ENCODE measurements at places on chromosomes 1 and 21.
A peak's percentile ranks its signal among the peaks of the same experiment; 100 is the strongest.

DNA sequence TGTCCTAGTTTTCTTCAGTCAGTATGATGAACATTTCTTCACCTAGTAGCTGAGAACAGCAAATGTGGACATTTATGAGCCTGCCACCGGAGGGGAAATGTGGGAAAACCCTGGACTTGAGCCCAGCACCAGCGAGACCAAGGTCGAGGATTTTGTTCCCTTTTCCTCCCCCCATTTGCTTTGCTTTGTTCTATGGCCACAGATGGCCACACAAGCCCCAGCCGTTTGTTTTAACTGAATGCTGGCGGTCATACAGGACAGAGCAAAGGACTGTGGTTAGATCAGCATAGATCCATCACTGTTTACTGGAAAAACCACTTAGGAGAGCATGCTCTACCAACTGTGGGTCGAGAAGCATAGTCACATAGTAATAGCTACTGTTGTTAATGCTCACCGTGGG is 20.9 kb downstream of the SH2D2A start:
- no peak for DNase-seq

DNA sequence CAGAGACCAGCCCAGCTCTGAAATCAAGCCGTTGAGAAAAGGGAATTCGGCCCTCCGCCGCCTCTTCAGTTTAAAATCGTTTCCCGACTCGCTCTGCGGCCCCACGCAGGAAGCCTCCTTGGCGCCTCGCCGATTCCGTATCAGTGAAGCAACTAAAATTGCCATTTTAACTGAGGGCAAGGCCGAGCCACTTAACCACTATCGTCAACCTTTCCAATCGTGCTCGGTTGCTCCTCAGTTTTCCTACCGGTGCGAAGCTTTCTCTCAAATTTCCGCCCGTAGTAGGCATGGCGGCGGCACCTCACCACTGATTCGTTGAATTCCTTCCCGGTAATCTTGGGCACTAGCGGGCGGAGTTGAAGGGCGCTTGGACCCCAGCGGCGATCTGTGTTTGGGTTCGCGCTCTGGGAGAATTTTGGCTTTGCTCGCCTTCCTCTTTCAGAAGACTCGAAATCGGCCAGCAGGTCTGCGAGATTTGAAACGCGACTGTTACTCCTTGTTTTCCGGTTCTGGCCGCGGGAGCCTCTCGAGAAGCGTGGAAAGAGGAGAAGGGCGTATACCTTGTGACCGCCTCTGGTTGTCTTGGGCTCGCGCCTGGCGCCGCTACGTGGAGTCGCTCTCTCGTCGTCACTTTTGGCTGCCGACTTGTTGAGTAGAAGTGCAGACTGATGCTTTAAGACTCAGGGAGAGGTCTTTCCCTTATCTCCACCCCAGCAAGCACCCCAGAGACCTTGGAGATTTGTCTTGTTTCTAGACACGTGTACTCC is at the start of the genes CENPL and DARS2:
Gene CENPL, minus strand, starts transcription at position 569 of the 767 bp plus-strand sequence. CDS start 13,584 bp downstream, outside the sequence.
Gene DARS2, plus strand, starts transcription at position 359 of the 767 bp plus-strand sequence. CDS start 557 bp downstream, outside the sequence.
- DNase-seq: peak; percentile 98

DNA sequence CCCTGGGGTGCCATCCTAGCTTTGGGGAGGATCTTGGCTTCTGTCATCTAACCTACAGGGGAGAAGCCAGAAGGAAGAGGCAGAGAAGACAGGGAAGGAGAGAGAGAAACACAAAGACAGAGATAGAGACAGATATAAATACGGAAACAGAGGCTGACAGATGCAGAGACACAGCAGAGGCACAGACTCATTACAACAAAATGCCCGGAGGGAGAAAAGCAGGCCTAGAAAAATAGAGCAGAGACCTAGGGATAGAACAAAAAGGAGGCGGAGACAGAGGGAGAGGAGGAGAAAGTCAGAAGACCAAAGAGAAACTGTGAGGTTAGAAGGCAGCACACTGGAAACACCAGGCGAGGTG is 1.9 kb downstream of the PEAR1 start:
- DNase-seq: no peak

DNA sequence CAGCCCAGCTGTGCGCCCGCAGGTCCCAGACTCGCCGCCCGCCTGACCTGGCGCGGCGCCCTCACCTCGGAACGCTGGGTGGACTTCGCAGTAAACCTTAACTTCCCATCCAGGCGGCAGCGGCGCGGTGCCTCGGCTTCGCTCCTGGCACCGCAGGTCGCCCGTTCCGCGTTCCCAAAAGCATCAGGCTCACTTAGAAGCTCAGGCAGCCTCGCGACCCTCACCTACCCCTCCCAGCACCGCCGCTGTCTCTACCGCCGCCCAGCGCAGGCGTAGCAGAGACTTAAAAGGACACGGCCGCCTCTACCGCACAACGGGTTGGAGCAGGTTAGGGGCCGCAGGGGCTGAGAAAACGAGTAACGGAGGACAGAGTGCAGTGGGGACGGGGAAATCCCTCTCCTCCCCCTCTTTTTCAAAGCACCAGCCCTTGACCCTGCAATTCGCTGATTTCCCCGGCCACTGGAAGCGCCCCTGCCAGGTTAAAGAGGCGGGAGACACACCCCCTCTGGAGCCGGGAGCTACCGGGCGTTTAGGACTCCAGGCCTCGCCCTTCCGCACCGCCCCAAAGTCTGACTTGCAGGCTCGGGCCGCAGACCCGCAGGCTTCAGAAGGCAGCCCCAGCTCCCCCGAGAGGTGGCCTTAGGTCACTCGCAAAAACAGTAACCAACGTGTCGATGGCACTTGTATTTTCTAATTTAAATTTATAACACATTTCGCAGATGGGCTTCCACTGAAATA is 328.5 kb downstream of the FAM72C start:
- no peak for DNase-seq

DNA sequence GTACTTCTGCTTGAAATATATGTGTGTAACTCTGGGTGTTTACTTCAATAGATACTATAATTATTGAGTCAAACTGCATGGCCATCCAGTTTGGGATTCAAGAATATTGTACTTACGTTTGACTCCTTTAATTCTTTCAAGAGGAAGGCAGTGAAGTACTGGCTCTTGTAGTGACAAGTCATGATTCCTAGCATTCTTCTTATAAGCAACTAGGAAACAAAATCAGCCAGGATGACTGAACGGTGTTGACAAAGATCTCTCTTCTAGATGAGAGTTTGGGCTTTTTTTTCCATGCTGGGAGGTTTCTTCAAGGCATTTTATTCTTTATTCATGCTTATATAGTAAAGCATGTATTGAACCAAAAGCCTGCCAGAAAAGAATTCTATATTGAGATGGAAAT is 58.3 kb downstream of the CLEC20A start:
- DNase-seq: no peak

GRCh38 chr1:160768295-160768657 is 27.7 kb upstream of the LY9 start:
- DNase-seq: no peak

DNA sequence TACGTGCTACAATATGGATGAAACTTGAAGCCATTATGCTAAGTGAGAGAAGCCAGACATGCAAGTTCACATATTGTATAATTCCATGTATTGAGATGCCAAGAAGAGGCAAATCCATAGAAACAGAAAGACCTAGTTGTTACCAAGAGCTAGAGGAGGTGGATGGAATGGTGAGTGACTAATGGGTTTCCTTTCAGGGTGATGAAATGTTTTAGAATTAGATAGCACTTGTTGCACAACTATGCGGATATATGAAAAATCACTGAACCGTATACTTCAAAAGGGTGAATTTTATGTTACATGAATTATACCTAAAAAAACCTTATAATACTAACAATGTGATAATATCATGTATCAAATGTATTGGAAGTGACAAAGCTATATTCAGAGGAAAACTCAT is 18.1 kb downstream of the EPHA10 start:
- DNase-seq: no peak

DNA sequence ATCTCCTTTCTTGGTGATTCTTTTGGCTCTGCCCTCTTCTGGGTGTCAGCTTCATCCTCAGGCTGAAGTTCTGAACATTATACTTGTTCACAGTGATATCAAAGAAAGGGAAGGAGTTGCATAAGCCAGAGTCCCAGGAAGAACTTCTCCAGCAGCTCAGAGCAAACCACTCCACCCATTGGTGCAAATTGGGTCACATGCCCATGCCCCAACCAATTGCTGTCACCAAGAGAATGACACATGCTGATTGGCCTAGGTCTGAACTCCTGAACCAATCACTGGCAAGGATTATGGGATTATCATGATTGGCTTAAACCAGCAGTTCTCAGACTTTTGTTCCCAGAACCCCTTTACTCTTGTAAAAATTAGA is 256.5 kb upstream of the TMEM51 start:
- no peak for DNase-seq

DNA sequence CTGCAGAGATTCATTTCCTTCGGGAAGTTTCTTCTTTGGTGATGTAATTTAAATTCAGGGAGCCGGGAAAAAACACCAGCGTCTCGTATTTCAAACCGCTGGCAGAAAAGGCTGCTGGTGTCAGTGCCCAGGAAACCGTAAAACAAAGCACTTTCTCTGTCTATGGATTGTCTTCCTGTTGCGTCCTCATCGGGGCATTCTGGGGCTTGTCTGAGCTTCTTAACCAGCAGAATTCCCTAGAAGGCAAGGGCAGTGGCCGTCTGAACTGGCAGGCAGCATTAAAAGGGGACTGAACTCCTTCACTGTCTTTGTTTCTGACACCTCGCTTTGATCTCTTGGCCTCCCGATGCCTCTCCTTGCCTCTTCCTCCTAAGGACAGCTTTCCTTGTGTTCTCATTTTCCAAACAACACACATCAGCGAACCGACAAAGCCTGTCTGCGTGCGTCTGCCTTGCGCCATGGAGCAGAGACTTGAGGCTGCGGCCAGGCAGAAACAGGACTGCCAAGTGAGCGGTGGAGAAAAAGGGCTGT is 391.6 kb upstream of the VAMP3 start:
- no peak for DNase-seq

- DNase-seq: no peak
These were observed 13.0 kb upstream of the KCNC4 start for GRCh38 chr1:110196917-110197765.

GRCh38 chr1:168709405-168710363 is 19.3 kb downstream of the DPT start:
- peak; percentile 80 for DNase-seq

- no peak for DNase-seq
These were observed 104.0 kb upstream of the OLIG2 start for GRCh38 chr21:32921632-32922230.

DNA sequence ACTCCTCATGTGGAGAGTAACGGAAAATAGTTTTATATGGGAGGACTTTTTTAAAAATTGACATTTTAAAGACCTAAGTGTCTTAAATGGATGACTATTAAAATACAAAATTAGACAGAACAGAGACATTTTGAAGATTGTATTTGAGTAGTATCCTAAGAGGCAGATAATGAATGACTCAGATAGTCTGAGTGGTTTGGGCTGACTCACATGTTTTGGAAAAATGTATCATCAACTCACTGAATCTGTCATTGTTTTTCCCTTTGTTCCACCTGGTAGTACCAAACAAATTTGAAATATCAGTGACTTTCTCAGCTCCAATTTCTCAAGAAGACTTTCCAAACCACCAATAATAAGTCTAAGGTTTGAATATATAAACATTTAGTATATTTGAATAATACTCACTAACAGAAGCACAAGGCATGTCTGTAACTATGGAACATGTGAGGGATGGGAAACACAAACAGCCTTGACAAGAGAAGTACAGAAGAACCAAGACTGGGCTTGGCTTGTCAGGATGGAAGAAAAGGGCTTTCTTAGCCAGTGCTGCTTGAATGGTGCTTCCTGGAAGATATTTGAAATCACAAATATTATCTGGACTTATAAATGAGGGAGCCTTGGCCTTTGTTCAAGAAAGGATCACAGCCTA is 90.6 kb downstream of the SGIP1 start:
- no peak for DNase-seq

DNA sequence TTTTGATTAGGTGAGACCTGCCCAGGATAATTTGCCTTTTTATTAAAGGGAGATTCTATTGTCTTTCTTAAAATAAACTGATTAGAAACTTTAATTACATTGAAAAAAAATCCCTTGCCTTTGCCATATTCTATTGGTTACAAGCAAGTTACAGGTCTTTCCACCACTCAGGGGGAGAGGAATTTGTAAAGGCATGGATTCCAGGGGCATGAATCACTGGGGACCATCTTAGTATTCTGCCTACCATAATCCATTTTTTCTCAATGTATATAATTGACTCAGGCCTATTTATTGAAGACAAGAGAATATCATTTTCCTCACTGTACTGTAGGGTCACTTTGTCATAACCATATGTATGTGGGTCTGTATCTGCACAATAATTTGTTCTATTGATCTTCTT is 124.3 kb upstream of the PDE4B start:
- DNase-seq: no peak

- no peak for DNase-seq
These were observed 81.1 kb downstream of the TNFSF18 start for GRCh38 chr1:172969611-172970010.

- DNase-seq: no peak
These were observed 25.8 kb downstream of the UAP1 start for GRCh38 chr1:162587347-162587746.

DNA sequence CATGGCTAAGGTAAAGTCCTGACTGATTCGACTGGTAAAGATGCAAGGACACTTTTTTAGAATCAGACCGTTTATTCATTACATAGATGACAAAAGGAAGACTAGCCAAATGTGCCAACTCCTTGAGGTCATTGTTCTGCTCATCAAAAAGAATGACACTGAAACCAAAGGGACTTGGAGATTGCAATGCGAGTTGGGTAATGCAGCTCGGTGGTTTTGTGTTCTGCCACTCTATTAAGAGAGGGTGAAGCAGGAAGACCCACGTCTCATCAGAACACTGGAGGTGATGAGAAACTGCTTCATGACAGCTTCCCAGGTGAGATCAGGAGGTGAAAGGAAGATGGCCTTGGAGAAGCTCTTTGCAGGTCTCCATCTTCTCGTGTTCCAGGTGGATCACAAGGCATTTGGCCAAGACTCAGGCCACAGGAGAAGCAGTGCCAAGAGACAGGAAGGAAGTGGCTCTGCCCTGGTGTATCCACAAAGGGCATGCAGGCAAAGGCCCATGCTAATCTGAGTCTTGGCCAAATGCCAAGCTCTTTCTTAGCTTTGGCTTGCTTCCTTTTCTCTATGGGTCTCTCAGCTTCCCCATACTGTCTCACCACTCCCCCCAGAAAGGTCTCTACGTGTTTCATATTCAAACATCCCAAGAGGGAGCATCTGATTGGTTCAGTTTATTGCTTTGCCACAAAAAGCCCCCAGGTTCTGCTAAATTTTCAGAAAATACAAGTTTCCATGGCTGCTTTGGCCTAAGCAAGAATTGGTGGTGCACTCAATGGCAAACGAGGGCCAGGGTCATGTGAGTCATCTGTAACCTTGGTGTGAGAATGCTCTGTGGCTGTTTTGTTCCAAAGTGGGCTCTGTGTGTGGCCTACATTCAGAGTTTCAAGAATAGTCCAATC is 5.7 kb upstream of the CCT8 start:
- DNase-seq: no peak
